ENCODE measurements at places on chromosomes 6 and 20.

- no peak for DNase-seq
These were observed 21.4 kb upstream of the TENT5A start for GRCh38 chr6:81773887-81774286.

DNA sequence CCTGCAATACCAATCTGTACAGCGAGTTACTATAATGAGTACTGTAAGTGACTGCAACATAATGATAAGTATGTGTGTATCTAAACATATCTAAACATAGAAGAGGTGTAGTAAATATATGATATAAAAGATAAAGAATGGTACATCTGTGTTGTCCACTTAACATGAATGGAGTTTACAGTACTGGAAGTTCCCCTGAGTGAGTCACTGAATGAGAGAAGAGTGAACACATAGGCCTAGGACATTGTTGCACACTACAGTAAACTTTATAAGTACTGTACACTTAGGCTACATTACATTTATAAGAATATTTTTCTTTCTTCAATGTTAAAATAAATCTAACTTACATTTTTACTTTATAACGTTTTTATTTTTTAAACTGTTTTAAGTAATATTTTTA is 380.4 kb downstream of the MMUT start:
- no peak for DNase-seq

- DNase-seq = no peak
These were observed 68.5 kb downstream of the THEMIS start for GRCh38 chr6:127832381-127832780.

DNA sequence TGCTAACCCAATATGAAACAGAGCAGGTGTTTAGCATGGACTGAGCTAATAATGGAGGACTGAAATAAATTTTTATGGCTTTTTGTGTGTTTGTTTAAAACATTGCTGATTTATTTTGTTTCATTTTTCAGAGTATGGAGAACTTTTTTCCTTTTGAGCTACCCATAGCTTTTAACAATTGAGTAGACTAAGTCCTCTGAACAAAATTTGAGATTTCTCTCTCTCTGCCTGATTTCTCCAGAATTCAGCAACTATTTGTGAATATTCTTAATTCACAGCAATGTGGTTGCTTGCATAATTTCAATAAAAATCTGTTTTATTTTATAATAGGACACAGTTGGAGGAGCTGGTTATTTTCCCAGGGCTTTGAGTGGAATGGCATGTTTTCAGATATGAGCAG is 103.7 kb downstream of the TPBG start:
- no peak for DNase-seq

GRCh38 chr6:169289619-169290339 is 36.1 kb upstream of the THBS2 start:
- DNase-seq = no peak

DNA sequence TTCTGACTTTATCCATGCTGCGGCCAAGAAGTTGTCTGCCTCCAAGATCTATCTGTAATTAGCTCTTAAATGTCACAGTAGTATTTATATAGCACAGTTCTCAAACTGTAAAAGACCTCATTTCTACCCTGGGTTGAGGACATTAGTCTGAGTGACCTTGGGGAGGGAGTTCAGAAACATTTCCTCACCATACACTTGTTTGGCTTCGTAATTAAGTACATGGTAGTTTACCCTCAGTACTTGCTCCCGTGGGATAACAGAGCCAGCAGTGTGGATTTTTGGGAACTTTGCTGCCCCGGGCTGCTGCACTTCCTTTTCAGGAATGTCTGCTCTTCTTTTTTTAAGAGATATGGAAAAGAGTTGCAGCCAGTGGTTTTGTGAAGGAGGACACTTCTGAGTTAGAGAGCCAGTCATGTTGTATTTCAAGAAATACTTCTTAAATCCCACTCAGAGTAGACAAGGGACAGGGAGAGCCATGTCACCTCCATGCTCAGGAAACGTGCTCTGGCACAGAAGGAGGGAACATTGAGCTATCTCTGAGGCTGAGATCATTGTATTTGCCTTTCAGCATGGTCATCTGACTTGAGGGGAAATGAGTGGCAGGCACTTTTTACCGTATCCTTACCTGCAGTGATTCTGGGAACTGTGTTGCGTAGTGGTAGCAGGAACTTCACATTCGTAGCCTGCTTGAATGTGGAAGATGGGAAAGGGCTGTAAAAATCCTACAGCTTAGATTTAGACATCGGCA is 33.6 kb downstream of the RPRD1B start:
- no peak for DNase-seq

DNA sequence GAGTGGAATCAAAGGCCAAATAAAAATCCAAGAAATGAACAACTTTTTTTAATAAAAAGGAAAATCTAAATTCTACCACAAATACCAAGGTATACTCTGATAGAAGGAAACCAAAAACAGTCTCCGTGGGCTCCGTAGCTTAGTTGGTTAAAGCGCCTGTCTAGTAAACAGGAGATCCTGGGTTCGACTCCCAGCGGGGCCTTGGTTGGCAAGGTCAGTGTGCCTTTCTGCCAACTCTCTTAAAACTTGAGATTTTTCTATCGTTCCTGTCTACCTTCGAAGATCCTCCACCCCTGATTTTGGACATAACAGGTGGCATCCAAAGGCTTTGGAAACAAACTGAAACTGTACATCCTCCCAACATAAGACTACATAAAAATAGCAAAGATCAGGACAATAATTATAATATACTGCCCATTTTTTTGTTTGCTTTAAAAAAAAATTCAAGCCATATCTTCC is 197.9 kb downstream of the TRIM27 start:
- no peak for DNase-seq

DNA sequence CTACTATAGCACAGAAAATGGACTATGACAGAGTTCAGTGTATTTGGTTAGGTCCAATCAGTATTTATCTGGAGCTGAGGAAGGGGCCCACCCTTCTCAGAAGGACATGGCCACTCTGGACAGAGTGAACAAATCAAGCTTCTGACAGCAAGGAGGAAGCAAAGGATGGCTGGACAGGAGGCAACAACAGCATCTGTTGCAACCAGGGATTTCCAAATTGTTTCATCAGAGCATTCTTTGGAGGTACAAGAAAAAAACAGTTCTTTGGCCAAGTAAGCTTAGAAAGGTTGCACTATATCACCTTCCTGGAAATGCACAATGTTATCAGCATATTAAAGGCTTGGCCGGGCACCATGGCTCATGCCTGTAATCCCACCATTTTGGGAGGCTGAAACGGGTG is 118.7 kb upstream of the SLC22A16 start:
- DNase-seq = no peak

DNA sequence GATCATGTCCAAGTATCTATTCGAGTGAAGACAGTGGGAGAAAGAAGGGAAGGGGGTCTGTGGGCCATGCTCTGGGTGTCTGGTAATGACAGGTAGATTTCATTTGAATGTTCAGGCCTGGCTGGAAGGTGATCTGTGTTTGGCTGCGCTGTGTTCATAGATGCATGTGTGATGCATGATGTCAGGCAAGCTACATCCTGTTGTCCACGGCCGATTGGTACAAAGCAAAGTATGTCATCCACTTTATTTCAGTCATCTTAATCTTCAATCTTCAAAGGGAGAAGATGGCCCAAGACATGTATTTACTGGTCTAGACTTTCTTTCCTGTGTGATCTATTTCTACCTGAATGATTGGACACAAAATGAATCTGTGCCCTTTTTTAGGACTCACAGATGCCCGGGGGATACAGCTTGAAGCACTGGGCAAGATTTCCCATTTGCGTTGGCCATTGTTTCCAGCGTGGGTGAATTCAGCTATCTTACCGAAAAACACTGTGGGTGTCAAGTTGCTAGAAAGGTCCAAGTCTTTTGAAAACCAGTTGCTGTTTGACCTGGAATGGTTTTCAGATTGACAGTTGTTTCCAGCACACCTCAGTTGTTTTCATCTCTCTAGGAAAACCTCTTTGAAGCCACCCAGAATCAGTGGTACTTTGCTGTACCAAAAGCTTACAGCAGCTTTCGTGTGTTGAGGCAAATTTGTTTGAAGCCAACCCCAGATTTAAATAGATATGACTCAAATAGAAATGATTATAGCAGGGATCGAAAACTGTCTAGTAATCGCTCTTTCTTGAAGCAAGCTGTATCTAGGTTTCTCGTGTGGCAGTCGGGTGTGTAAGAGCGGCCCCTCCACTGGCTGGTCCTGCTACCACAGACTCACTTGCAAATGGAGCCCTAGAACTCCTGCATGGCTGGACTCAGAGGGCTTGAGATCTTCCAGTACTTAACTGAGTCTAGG is 27.2 kb downstream of the DUSP22 start:
- DNase-seq = no peak

DNA sequence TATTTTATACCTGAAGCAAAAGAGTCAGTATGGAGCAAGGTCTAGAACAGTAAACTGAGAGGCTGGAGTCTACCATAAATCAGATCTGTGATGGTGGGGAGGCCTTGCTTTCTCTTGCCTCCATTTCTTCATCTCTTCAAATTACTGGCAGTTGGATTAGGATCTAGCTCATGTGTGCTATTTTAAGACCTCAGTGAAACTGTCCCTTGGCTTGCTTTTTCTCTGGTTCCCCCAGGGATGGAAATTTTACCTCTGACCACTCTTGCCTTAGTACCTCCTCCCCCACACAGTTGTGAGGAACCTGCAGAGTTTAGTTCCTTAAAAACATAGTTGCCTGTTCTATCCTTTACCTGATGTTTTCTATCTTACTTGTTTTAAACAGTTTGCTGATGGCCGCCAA is 8.5 kb downstream of the TMEM14B start:
- DNase-seq = no peak

- no peak for DNase-seq
These were observed 32.7 kb downstream of the PLN start for GRCh38 chr6:118580585-118581419.

DNA sequence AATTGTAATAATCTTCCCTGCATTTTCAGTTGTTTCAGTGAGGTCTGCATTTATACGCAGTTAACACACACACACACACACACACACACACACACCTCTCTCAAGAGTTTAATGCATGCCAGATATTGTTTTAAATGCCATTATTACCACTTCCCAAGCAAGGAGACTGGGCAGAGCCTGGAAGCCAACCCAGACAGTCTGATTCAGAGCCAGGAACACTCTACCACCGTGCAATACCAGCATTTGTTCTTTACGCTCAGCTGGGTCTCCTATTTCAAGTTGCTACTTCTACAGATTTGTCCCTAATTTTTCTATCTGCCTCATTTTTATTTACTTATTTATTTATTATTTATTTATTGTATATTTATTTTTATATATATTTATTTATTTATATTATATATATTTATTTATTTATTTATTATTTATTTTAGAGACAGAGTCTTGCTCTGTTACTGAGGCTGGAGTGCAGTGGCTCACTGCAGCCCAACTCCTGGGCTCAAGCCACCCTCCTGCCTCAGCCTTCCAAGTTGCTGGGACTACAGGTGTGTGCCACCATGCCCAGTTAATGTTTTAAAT is 68.4 kb downstream of the PCSK2 start:
- peak; percentile 24 for DNase-seq

DNA sequence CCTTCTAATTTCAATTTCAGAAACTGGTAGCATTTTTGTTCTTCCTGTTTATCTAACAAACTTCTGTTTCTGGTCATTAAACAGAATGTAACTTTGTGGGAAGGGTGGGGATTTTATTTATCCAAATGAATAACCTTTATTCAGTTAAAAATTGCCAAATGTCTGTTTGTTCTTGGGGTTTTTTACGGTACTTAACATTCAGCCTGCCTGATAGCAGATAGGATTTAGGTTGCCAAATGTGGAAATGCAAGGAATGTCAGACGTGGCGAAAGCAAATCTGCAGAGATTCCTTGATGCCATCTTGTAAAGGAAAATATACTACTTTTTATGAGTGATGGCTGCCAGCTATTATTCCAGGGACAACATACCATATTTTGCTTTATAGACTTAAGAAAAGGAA is 95.7 kb downstream of the LYRM2 start:
- no peak for DNase-seq

- DNase-seq = no peak
These were observed 958.5 kb upstream of the EPHA7 start for GRCh38 chr6:94377835-94378234.

GRCh38 chr6:118968416-118968815 is 33.5 kb upstream of the MCM9 start:
- no peak for DNase-seq

GRCh38 chr6:1596088-1596852 is 13.4 kb upstream of the FOXC1 start:
- DNase-seq = no peak

DNA sequence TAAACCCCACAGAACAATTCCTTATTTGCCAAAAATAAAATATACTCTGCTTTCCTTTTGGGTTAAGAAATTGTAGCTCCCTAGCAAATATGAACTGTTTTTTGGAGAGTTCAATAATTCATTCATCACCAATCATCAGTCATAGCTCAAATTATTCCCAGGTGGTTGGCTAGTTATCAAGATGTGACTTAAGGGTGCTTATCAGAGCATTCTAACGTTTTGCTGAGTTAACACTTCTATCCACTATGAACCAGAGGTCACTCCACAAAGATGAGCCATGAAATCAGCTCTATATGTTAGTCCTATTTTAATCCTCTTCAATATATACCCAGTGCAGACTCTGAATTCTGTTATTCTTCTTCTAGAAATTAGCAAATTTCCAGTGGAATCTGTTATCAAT is 379.1 kb downstream of the TENT5A start:
- no peak for DNase-seq

- no peak for DNase-seq
These were observed 87.0 kb downstream of the FAM217A start for GRCh38 chr6:3991941-3992340.

DNA sequence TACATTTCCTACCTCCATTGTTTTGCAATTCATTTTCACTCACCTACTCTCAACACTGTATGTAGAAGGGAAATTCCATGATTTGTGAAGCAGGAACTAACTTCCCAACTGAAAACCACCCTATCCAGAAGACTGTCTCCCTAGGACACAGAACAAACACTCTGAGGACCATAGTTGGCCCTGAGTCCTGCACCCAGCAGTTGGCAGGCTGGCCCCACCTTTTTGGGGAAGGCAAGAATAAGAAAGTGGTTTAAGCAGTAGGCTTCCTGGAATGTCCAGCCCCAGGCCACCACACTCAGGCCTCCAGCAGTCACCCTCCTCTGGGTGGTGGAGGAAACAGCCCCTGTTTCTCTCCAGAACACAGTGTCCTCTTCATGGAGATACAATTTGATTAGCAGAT is 258.8 kb downstream of the ARHGAP18 start:
- no peak for DNase-seq

DNA sequence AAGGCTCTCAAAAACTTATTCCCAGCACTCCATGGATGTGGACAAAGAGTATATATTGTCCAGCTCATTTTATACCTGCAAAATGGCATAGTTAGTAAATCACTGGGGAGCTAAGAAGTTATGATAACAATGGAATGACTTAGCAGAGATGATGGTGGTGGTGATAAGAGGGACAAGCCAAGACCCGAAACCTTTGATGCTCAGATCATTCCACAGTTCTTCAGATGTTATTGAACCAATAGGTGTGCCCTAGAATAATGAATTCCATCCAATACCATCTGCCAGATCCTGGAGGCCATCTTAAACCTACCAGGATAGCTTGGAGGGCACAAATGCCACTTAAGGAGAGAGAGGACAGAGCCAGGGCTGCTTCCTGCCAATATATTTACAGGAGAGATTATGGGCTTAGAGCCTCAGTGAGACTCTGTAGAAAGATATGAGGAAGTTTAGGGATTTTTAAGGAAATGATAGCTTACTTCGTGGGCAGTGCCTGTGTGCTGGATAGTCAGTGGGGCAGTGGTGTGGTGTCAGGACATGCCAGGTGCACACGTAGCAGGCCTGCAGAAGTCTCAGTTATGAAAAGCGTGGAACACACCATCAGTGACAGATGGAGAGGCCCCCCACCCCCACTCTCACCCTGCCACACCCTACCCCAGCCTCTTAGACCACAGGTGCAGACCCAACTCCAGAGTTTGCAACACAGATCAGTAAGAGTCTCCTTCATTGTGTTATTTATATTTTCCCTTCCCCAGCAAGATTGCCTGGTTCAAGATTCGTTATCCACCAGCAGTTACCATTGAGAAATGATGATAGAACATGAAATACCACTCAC is 209.7 kb upstream of the SUPT3H start:
- no peak for DNase-seq

Data from NCI-H1092 (cell line).